Immature natural killer cell (primary cell): ENCODE measurements at places on chromosomes 5 and 9. TPM values are rescaled to one million over a fixed set of nuclear protein-coding genes. Genes with fewer than 3 reads are reported as not detected.

The SPINK5 gene
- not detected for polyA plus RNA-seq

The CMYA5 gene
- not detected for polyA plus RNA-seq

The SEMA6A gene
- 0.80 TPM for polyA plus RNA-seq

The SRD5A1 gene
- polyA plus RNA-seq: 9.6 TPM

The CAMSAP1 gene
- 0.10 TPM for polyA plus RNA-seq

The UGT3A1 gene
- not detected for polyA plus RNA-seq

The OR1J4 gene
- polyA plus RNA-seq: not detected

The SLC34A1 gene
- polyA plus RNA-seq: 0.26 TPM

The DAPK1 gene
- polyA plus RNA-seq: 0.82 TPM

The WWC1 gene
- not detected for polyA plus RNA-seq

The MSX2 gene
- polyA plus RNA-seq: not detected

The CCL27 gene
- not detected for polyA plus RNA-seq

The ANKRD55 gene
- 0.17 TPM for polyA plus RNA-seq

The COQ4 gene
- 52.3 TPM for polyA plus RNA-seq

DNA sequence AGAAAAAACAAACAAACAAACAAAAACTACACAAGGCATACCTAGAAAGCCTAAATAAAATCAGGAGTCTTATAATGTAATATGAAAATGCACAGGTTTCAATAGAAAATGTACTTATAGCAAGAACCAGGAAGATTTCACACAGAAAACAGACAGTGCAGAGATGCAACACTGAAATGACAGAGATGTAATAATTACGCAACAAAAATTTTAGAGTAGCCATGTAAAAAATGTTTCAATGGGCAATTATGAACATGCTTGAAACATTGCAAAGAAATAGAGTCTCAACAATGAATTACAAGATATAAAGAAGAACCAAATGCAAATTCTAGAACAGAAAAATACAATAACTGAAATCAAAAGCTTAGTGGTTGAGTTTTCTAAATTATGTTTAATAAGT is 405.9 kb downstream of the PLK2 start:
- no peak for DNase-seq

- DNase-seq: no peak
Measured at GRCh38 chr5:177496070-177496726, 1.2 kb downstream of the PDLIM7 start.

- DNase-seq: no peak
Measured at GRCh38 chr9:101162231-101162630, 133.7 kb downstream of the PLPPR1 start.

DNA sequence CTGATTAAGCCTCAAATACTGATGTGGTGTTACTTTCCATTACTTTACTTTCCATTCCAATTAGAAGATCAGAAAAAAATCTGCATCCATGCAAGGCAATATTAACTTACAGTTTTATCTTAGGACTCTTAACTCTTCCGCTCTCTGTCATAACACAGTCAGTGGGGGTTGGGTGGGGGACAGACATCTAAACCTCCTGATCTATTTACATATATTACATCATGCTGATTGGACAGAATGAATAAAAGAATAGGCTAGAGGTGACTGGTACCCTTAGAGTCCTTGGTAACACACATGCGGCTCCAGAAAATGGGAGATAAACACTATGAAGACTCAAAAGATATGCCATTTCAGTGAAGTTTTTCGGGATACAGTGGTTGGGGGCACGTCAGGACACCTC is 27.6 kb downstream of the RAPGEF6 start:
- DNase-seq: no peak

DNA sequence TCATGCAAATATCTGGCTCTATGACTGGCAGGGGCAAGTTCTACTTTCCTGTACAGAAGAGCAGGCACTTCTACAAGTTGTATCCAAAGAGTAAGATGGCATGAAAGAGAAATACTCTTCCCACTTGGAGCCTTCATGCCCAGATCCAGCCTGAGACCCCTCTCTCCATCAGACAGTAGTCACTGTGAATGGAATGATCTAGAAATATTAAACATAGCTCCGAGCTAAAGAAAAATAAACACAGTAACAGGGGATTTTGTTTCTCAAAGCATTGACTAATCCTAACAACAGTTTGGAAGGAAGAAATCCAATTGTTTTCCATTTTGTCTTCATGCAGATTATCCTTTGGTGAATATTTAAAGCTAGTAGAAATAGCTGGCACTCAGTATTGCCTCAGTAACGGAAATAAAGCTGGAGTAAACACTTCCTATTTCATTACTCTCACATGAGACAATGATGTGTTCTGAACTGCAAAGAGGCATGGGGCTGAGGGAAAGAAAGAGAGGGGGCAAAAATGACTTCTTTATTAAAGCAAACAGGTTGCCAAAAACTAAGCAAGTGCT is 100.0 kb downstream of the SEMA5A start:
- no peak for DNase-seq

- peak; percentile 4 for DNase-seq
Measured at GRCh38 chr9:34957492-34958410, at the start of gene PHF24. Gene PHF24 (plus strand): TSS chr9:34958285. CDS start chr9:34971299, 13,014 bp downstream.

DNA sequence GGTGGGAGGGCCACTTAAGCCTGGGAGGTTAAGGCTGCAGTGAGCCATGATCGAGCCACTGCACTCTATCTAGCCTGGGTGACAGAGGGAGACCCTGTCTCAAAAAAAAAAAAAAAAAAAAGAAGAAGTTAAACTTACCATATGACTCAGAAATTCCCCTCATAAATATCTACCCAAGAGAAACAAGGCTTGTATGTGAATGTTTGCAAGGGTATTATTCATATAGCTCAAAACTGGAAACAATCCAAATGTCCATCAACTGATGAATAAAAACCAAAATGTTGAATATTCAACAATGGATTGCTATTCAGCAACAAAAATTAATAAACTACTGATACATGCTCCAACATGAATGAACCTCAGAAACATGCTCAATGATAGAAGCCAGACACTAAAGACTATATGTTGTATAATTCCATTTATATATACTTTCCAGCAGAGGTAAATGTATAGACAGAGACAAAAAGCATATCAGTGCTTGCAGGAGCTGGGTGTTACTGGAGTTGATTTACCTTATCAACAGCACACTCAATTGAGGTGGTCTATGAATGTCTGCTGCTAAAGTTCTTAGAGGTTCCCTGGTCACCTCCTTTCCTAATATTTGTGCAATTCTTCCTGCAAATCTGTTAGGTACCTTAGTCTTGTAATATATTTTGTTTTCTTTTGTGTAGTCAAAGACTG is 5.3 kb upstream of the SREK1 start:
- no peak for DNase-seq

DNA sequence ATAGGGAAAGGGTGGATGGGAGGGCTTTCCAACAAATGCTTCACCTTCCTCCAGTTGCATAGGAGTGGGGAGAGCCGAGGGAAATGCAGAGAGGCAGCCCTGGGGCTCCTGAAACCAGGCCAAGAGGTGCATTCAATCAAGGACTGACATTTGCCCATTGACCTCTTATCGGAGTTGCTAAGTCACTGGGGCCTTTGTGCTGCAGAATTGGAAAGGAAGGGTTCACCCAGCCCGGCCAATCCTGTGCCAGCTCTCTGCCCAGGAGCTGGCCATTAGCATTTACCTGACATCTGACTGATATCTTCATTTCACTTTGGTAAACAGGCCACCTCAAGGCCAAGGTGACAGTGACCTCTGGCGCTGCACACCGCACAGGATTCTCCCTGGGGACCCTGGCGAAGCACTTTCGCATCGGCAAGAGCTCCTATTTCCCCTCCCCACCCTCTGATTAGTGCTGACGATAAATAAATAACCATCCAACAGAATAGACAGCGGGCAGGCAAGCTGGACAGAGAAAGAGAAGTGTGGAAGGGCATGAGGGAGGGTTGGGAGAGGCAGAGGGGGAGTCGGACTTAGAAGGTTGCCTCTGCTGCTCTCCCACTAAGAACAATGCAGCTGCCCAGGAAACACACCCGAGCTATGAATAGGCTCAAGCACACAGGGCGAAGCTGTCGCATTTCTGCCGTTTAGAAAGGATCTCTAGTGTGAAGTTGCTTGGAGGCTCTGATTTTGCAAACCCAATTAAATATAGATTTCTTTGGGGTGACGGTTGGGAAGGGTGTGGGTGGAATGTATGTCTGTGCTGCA is 57.0 kb upstream of the BOD1 start:
- DNase-seq: no peak

GRCh38 chr5:132372542-132372941 is 3.0 kb downstream of the SLC22A5 start:
- no peak for DNase-seq

DNA sequence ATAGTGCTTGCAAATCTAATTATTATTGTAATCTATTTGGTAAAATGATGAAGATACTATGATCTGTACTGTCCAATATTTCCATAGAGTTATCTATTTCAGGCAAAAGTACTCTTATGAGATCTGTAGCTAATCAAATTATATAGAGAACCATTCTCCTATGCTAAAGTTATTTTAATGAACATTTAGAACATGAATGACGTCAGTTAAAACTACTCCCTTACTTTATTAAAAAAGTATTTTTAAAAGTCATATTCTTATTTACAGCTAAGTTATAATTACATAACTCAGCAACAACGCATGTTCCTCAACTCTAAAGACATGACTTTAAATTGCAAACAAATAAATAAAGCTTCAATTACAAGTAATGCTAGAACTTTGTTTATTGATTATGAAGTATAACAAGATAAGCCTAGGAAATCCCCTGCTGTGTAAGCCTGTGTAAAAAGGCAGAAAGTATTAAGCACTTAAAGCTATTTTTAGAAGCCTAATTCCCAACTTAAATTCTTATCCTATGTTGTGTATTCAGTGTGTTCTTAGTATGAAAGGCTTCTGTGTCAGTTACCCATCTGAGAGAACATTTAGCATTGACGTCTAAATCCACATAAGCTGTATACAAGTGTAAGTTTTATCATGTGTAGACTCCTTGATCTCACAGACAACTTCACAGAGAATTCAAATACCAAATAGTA is 285.7 kb downstream of the HCN1 start:
- DNase-seq: no peak

- DNase-seq: no peak
Measured at GRCh38 chr9:135758870-135759269, 56.9 kb downstream of the KCNT1 start.

GRCh38 chr5:14748180-14748900 is 83.8 kb downstream of the OTULIN start:
- DNase-seq: no peak

DNA sequence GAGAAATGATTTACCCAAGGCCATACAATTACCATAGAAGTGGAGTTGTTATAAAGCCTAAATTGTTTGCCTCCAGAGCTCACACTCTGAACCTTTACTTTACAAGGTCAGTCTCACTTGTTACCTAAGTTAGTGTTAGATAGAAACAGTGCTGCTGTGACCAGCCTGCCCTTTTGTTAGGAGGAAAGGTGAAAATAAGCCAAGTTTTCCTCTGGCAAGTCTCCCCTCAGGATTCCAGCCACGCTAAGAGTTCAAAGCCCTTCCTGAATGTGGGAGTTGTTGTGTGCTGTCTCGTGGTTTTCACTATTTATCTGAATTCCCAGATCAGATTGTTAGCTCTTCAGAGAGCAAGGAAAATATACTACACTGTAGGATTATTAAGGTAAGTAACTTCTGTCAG is 260.0 kb downstream of the SGCD start:
- DNase-seq: no peak

DNA sequence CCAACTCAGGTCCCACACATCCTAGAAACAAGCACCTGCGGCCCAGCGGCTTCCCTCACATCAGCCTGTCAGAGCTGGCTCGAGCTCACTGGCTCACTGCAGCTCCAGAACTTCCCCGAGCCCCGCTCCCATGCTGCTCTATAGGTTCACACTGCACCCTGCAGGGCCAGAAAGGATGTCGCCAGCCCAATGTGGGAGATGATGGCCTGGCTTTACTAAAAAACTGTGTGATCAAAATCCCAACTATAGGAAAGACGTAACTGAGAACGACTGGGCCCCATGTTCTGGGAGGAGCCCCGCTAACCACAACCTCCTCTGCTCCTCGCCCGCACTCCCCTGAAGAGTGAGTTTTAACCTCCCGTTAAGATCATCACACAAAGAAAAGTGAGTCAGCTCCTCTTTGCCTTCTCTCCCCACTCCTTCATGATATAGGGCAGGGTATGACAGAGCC is 4.6 kb downstream of the SURF4 start:
- peak; percentile 47 for DNase-seq

DNA sequence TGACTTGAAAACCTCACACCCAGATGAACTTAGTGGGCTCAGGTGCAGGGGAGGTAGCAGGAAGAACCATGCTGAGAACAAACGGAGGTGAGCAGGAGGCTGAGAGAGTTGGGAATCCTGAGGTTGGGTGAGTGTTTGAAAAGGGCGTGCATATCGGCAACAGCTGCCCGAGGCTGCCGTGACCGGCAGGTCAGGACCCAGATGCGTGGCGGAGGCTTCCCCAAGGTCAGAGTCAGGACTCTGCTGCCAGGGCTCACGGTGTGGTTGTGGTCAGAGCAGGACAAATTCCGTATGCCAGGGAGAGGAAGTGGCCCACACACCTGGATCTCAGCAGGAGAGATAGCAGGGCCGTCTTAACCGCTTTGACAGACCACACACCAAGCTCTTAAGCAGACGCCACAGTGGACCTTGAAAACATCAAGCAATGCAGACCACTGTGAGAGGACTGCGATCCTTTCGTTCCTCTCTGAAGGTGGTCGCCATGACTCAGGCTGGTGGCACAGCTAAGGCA is 43.1 kb downstream of the ADAMTS16 start:
- no peak for DNase-seq

DNA sequence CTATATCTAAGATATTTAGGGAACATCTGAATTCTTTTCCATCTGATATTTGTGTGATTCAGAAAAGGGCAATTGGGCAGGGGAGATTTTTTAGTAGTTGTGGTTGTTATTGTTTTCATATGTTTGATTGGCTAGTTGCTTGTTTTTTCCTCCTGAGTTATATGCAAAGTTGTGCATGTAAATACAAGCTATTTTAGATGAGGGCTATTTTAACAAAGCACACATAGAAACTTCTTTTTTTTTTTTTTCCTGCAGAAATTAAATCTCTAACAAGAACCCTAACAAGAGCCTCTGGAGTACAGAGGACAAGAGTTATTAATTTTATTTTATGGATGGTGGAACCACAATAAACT is 559.1 kb downstream of the CETN3 start:
- DNase-seq: no peak

DNA sequence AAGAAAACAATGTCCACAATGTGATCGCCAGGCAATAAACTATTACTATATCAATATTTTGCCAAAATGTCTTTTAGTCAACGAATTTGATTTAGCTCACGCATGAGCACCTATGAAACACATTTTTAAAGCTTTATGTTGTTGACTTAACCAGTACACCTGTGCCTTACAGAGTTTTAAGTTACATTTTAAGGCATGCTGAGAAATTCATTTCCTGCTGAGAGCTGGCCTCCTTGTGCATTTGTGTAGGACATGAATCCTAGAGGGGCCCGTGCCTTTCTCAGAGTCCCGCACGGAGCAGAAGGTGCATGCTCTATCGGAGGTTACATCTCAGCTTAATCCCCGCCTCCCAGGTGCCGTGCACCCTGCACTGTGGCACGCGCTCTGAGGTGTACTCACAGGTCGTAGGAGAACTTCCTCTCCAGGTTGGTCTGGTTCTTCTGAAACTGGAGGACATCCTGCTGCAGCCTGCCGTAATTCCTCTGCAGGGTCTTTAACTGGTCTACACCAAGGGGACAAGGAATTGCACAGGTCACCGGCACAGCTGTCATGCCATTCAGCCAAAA is 53.2 kb downstream of the GOLM1 start:
- DNase-seq: no peak

- DNase-seq: no peak
Measured at GRCh38 chr9:127166111-127166510, 43.7 kb upstream of the ANGPTL2 start.
